ENCODE measurements at places on chromosomes 1 and 21.

- no peak for DNase-seq
Measured at GRCh38 chr1:160220301-160220700, 15.1 kb downstream of the PEA15 start.

- no peak for DNase-seq
Measured at GRCh38 chr21:45581322-45581712, 39.1 kb upstream of the SLC19A1 start.

GRCh38 chr1:86105533-86105866 lies 51.1 kb downstream of the COL24A1 start:
- DNase-seq = no peak

DNA sequence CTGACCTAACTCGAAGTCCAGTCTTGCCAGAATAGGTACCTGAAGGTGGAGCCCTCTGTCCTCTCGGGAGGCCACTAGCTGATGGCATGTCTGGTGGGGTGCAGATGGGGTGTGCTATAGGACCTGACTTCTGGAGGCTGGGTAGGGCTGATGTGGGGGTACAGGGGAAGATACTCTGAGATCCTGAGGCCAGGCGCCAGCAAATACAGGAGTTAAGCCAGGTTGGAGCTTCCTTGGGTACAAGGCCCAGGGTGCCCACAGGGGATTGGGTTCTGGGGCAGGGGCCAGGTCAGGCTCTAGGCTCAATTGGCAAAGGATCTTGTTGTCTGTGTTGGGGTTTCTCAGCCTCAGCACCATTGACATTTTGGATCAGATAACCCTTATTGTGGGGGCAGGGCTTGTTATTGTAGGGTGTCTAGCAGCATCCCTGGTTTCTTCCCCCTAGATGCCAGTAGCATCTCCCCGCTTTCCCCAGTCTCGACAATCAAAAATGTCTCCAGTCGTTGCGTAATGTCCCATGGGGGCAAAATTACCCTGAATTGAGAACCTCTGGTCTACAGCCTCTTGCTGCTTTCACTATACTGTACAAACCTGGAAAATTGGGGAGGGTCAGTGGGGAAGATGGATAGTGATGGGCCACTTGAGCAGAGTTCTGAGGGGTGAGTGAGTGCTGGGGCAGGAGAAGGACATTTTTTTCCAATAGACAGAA lies 9.2 kb downstream of the PTPRF start:
- no peak for DNase-seq

DNA sequence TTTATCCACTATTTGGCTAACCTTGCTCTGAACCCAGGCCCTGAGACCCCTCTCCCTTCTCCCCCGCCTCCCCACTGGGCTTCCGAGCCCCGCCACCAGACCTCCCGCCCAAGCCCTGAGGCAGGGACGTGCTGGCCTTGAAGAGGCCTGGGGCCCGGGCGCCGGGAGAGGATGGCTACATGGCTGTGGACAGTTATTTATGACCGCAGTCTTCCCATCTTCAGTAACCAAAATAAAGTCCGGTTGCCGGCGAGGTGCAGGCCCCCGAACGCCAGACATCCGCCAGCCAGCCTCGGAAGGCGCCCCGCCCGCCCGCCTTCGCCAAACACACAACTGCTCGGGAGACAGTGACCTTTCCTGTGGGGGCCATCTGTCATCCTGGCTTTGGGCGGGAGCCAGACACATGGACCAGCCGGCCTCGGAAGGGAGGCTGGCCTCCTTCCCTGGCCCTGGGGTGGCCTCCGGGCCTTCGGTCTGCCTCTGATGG lies 69.0 kb downstream of the DHRS3 start:
- no peak for DNase-seq

GRCh38 chr1:90614872-90615271 lies 102.2 kb downstream of the BARHL2 start:
- DNase-seq = no peak

GRCh38 chr1:39127513-39127912 lies 77.0 kb upstream of the MACF1 start:
- no peak for DNase-seq

- no peak for DNase-seq
Measured at GRCh38 chr21:34344584-34344983, 19.2 kb upstream of the KCNE2 start.

GRCh38 chr1:157269656-157270375 lies 131.6 kb upstream of the ETV3 start:
- no peak for DNase-seq

DNA sequence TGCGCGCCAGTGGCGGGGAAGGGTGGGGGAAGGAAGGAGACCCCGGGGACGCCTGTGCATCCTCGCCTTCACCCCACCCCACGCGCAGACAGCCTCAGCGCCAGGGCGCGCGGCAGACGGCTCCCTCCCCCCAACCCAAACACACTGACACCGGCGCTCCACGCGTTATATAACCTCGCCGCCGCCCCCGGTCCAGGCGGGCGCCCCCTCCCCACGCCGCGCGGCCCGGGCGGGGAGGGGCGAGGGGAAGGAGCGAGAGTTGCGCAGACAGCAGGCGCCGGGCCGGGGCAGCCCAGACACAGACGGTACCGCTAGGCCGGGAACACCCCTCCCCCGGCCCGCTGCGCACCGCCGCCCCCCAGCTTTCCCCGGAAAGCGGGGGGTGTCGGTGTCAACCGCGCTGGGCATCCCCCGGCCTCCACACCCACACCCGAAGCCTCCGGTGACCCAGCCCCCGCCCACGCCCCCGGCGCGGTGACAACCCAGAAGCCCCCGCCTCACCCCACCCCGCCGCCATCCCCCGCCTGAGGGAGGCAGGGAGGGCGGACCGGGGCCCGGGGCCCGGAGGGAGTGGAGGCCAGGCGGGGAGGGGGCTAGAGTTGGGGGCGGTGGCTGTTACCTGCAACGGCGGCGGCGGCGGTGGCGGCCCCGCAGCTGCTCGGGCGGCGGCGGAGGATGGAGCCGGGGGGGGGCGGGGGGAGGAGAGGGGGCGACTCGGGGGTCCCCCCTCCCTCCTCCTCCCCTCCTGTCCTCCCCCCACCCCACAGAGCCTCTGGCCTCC lies 432 bp downstream of the AKT3 start:
- peak; percentile 73 for DNase-seq

- DNase-seq = no peak
Measured at GRCh38 chr21:33246506-33246905, 16.8 kb downstream of the IFNAR2 start.

- no peak for DNase-seq
Measured at GRCh38 chr1:44412601-44413000, 7.5 kb downstream of the RNF220 start.
